ENCODE measurements at places on chromosomes 1 and 21.

- DNase-seq, result no peak
Measured at GRCh38 chr1:212467843-212468482, 35.2 kb downstream of the NENF start.

DNA sequence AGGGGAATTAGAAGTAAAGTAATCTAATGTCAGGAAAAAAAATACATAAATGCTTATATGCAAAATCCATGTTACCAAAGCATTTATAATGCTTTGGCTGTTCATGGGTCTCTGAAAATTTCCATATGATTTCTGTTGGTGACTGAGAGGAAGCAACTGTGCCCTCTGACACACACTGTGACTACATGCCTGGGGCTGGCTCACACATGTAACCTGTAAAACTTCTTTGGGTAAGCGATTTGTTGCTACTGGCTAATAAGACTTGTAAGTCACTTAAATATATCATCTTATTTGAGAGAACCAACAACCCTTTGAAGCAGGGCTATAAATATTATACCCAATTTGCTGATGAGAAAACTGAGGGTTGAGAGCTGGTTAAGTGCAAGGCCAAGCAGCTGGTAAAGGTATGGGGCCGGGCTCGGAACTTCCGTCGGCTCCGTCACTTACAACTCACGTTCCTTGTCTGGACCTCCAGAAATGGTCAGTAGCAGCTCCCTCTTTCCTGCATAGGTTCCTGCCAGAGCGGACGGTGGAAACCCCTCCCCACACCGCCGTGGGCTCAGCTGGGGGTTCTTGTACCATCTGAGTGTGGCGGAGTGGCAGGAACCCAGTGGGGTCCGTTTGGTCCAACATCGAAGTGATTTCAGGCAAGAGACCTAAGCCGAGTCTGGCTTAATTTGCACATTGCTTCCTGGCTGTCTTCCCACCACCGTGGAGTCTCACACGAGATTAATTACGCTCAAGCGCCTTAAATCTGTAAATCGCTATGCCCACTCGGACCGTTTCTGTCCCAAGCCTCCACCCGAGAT, 714 bp downstream of the DFFA start:
- DNase-seq, result peak; percentile 39

DNA sequence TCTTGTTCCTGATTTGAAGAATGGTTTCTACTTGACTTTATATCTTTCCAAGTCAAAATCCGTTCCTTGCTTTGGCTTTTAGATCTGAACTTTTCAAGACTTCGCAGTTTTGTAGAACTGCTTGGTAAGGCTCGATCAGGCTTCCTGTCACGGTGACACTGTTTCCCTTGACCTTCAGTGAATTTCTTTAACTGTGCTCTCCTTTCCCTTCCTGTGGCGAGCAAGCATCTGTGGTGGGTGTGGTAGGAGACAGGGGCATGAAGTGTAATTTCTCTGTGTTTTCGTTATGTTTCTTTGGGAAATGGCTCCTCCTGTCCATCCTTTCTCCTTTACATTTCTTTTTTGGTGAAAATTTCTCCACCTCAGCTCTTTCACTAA, 10.4 kb downstream of the STYXL2 start:
- DNase-seq, result no peak

- peak; percentile 67 for DNase-seq
Measured at GRCh38 chr1:66932291-66932690, 7.5 kb downstream of the MIER1 start.

- DNase-seq, result peak; percentile 29
Measured at GRCh38 chr1:112906150-112906698, 49.8 kb downstream of the SLC16A1 start.

DNA sequence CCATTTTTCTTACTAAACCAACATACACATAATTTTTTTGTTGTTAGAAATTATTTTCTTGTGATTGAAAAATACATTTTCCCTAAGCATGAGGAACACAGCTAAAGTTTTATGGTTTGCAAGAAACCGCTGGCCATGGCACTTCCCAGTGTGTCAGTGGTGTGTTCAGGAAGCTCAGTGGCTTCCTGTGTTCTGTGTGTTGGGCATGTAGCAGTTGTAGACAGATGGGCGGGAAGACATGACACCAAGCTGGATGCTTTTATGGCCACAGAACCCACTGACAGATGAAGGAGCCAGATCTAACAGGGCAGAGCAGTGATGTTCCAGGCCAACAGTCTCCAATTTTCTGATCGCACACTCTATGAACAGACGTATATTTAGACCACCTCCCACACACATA, 119.8 kb downstream of the GALNT2 start:
- DNase-seq, result no peak

DNA sequence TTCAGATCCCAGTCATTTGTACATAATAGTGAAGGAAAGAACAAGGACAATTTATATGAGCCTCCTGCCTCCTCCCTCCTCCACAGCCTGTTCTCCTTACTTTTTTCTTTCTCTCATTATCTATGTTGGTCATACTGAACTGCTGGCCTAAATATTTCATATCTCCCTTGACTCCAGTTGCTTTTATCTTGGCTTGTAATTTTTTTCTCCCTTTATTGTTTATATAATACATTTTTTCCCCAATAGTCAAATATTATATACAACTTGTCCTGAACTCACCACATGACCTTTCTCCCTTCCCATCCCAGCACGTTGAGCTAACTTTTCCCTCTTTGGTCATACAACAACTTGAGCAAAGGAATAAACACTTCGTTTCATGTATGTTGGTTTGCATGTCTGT, 752.1 kb downstream of the LTN1 start:
- DNase-seq, result peak; percentile 6

DNA sequence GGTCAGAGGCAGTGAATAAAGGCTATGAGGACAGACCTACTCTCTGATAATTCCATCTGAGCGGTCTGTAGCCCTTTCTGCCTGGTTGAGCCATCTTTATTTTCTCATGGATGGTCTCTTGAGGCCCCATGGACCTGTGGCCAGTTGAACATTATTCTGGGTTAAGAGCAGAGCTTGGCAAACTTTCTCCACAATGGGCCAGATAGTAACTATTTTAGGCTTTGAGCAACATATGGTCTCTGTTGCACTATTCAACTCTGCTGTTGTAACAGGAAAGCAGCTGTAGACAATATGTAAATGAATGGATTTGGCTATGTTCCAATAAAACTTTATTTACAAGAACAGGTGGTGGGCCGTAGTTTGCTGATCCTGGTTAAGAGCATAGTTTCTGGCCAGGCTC, 62.7 kb downstream of the KAZN start:
- DNase-seq, result no peak

GRCh38 chr1:212901290-212901689, 43.2 kb downstream of the FLVCR1 start:
- DNase-seq, result no peak

DNA sequence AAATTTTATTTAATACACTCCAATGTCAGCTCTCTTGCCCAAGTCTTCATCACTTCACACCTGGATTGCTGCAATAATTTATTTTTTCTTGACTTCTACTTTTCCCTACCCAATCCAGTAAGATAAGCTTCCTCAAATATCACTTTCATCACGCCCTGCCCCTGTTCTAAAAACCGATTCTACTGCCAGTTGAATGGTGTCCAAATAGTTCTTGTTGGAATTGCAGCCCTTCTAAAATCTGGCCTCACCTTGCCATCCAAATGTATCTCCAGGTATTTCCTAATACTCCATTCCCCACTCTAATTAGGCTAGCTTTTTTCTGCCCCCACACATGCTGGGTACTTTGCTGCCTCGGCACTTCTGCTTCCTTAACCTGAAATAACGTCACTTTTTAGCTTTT, 152.5 kb downstream of the HMCN1 start:
- no peak for DNase-seq

DNA sequence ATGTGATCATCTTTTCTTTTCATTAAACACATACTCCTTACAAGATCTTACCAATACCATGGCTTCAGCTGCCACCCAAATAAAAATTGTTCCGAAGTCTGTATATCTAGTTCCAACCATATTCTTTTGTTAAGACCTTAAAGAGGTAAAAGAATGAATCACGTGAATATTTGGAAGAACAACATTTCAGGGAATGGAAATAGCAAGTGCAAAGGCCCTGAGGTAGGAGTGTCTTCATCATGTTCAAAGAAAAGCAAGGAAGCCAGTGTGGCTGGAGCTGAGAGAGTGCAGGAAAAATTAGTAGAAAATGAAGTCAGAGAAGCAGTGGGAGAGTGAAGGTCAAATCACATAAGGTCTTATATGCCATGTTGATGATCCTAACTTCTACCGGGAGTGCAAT, 50.9 kb downstream of the SLAMF6 start:
- DNase-seq, result no peak

GRCh38 chr1:53982034-53982762, 35.8 kb downstream of the LDLRAD1 start:
- peak; percentile 72 for DNase-seq

GRCh38 chr1:236947794-236948193, 56.4 kb downstream of the MT1HL1 start:
- no peak for DNase-seq

DNA sequence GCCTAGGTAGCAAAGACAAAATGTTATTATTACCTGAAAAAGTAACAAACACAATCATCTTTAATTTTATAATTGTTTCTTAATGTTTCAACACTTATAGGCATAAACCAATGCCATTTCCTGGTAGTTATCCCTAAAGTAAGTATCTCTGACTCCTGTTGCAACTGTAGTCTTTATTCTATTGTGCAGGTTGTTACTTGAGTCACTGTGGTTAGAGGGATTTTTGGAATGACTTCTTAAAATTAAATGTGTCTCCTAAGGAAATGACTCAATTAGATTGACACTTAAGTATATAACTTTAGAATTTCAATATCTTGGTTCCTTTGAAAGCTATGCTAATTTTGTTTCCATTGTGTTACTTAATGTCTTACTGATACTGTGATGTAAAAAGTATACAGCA, 143.9 kb downstream of the PHTF1 start:
- no peak for DNase-seq

DNA sequence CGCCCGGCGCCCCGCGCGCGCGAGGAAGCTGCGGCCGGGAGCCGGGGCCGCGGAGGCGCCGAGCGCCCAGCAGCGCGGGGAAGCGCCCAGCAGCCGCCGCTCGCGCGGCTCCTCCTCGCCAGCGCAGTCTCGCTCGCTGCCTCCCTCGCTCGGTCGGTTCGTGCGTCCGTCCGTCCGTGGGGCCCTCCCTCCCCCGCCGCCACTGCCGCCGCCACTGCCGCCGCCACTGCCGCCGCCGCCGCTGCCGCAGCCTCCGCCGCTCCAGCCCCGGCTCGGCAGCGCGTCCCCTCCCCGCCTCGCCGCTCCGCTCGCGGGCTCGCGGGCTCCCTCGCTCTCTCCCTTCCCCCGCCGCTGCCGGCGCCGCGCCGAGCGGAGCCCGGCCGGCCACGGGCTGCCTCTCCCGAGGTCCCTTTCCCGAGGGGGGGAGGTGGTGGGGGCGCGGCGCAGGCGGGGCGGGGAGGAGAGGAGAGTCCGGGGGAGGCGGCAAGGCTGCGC, at the start of gene KCND3:
Gene KCND3 (minus strand): TSS at position 138 of the 495 bp plus-strand sequence.
- no peak for DNase-seq

DNA sequence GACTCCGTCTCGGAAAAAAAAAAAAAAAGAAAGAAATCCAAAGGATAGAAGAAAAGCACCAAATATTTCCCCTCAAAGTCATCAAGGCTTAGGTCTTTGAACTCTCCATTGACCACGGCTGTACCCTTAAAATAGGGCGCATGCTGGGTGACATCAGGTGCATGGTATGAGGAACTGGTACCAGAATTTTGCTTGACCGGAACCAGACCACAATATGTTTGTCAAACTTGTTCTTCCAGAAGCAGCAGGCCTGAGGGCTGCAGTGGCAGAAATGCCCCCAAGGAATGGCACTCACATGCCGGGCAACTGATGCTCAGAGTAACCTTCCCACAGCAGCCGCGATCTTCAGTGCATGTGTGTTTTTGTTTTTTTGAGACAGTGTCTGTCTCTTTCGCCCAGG, 21.0 kb downstream of the RCC1 start:
- no peak for DNase-seq

DNA sequence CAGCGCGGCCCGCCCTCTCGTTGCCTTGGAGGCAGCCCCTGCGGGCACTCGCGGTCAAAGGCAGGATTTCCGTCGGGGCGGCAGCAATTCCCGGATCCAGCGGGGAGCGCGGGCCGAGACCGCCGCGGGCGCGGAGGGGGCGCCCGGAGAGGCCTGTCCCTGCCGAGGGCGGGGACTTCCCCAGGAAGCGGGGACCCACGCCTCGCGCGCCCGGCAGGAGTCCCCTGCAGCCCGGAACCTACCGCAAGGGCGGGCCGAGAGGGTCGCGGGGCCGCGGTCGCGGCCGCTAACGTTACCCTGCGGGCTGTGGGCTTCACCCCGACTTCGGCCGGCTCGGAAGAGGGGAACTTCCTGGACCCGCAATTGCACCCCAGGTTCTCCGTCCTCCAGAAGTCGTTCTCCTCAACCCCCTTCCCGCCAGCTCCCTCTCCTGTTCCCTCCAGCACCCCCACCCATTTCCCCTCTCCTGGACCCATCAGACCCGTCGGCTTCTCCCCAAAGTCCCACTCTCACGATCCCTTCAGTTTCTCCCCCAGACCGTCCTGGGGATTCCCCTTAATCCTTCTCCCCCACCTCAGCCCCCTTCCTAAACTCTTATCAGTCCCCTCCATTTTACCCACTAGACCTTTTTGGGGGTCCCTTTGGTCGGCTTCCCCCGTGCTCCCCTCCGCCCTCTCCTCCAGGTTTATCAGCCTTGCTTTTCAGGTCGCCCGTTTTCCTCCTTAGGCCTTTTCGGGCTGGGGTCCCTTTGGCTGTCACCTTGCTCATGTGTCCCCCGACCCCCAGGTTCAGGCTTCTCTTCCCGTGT, 604 bp downstream of the FGR start:
- DNase-seq, result no peak

GRCh38 chr21:45898781-45899180, 82.8 kb upstream of the COL6A1 start:
- DNase-seq, result no peak

DNA sequence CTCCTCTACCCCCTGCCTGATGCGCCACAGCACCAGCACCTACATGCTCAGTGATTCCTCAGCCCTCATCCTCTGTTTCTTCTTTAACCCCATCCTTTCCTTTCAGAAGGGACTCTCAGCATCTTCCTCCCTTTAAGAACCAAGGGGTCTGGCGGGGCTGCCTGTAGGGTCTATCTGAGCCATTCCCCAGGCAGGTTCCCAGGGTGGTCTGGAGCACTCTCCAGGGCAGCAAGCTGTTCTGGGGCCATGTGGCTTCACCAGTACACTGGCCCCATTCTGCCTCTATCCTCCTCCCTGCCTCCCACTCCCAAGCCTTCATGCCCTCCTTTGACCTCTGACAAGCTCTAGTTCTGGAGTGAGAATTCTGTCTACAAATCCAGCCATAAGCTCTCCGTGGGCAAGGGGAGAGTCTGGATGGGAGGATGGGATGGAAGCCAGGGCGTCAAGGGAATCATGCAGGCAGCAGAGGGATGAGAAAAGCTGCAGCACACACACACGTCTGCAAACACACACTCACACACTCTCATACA, 10.4 kb downstream of the BATF3 start:
- no peak for DNase-seq

DNA sequence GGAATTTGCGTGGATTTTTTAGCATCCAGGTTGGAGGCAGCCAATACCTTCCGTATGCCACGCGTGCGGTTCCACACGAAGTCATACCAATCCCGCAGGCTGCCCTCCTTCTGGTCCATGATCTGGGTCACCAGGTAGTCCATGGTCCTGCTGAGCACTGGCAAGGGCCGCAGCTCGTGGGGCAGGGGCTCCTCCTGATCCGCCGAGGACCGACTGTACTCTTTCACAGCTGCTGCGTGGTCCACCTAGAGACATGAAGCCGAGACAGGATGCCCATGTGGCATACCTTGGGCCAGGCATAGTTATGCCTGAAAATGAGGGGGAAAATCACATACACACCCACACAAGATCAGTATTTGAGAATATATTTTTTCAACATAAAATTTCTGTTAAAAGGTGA, 12.1 kb downstream of the MCM3AP start:
- DNase-seq, result no peak

GRCh38 chr21:17585875-17586450, 26.7 kb downstream of the BTG3 start:
- DNase-seq, result peak; percentile 77
